ENCODE measurements at places on chromosomes 6 and 20.

DNA sequence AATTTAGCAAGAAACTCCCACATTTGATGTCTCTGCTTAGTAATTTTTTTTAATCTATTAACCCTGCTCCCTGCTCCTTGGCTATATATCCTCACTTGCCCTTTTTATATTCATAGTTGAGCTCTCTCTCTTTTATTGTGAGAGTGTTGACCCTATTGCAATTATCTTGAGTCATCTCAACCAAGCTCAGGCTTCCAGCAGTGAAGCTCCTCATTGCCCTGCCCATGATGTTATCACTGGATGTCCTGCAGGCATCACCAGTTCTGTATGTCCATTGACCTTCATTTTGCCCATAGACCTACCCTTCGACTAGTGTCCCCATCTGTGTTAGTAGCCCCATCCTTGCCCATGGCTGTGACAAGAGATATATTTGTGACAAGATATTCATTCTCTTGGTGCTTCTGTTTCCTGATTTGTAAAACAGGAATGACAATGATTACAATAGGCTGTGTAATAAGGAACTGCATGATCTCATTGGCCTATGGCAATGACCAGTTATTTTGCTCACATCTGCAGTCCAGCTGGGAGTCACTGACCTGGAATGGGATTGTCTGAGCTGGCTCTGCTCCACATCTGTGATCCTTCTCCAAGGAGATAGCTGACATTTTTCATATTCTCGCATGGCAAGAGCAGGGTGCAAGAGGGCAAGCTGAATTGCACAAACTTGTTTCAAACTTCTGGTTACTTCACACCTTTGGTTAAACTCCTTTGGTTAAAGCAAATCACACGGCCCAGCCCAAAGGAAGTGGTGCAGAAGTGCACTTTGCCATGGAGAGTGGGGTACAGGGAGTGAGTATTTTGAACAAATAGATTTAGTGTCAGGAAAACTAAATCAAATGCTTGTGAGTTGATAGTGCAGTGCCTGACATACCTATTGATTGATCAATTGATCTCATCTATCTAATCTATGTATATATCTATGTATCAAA, 47.7 kb upstream of the CST5 start:
- DNase-seq: no peak

DNA sequence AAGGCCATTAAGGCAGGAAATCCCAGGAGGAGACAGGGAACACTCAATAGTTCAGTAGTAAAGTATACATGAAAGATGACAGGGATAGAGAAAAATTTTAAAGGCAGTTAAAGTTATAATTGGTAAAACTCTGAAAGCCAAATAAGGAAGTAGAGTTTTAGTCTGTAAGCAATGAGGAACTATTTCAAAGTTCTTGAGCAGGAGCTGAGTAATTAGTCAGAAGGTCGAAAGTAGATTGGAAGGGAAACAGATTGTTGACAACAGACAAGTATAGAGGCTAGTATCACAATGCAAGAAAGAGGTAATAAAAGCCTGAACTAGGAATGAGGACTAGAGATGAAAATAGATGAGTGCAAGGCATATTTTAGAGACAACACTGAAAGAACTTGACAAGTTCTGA, 150.3 kb downstream of the CDK19 start:
- no peak for DNase-seq

- DNase-seq: no peak
Observed at GRCh38 chr6:25404693-25405169, 125.6 kb downstream of the CARMIL1 start.

GRCh38 chr20:49938173-49939163, 2.3 kb downstream of the RNF114 start:
- DNase-seq: peak; percentile 44

GRCh38 chr20:53413186-53413631, 180.4 kb downstream of the ZNF217 start:
- peak; percentile 16 for DNase-seq

GRCh38 chr6:124881898-124882578, 80.2 kb upstream of the RNF217 start:
- no peak for DNase-seq

- no peak for DNase-seq
Observed at GRCh38 chr20:31679357-31680285, 41.9 kb downstream of the COX4I2 start.

GRCh38 chr20:51811042-51811355, 8.7 kb upstream of the SALL4 start:
- no peak for DNase-seq

DNA sequence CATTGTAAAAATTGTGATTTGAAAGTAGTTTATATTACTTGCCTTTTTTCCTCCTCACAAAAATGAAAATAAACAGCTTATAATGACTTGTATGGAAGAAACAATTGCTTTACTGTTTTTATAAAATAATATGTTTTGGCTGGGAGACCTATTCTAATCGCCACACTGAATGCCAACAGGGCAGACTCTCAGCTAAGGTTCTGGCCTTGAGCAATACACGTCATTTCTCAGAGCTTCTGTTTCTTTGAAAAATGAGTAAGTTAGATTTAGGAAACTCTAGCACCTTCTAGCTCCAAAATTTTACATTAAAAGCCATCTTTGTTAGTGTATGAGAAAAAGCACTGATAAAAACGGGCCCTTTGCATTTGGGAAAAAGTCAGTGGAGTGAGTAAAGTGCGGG, 166.6 kb downstream of the ARID1B start:
- DNase-seq: no peak

DNA sequence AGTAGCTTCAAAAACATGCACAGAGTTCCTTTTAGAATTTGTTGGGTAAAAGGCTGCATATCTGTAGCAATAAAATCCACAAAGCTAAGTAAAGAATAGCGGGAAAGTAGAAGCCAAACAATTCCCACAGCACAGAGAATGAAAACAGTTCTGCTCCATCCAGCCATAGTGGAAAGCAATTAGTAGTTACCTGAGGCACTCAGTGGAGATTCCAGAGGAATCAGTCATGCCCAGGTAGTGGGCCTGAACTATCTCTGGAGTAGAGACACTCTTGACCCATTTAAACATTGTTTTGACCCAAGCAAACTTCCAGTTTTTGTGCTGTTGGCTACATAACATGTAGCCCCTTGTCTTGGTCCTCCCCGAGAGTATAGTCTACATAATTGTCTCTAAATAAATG, 559.5 kb upstream of the PTCHD4 start:
- no peak for DNase-seq

DNA sequence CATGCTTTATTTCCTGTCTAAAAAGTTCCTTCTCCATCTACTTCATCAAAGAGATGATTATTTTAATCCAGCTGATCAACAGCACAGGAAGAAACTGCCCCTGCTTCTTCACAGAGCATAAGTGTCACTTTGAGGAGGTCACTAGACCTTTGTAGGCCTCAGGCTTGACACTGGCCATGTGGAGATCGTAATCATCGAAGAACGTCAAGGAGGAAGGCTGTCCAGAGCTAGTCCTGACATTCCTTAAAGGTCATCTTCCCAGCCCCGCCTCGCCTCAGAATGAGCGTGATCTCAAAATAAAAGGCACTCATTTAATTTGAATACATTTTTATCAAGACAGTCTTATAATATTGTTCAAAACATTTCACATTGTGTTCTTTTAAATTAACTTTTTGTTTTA, 445.7 kb upstream of the CDH4 start:
- DNase-seq: no peak

- no peak for DNase-seq
Observed at GRCh38 chr20:60271597-60271996, 313.4 kb downstream of the CDH26 start.

GRCh38 chr6:32085759-32086459, 23.2 kb downstream of the TNXB start:
- DNase-seq: no peak

DNA sequence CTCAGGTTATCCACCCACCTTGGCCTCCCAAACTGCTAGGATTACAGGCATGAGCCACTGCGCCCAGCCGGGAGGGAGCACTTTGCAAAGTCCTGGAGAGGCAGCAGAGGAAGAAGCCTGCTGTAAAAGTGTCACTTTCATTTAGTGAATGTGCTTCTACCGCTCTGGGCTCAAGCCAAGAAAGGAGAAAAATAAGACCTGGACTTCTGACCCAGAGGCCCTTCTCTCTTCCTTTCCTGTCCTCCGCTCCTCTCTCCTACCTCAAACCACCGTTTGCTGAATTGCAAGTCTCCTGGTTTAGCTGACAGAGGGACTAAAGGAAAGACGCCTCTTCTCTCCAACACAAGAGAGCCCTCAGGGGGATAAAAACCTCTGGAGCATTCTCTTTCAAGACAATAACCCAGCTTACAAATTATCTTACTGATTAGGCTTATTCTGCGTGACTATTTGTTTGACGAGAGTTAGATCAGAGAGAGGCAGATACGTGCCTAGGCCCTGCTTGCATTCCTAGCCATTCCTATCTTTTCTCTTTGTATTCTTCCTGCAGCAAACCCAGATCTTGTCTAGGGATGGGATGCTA, 84.2 kb upstream of the SLC22A23 start:
- DNase-seq: no peak

DNA sequence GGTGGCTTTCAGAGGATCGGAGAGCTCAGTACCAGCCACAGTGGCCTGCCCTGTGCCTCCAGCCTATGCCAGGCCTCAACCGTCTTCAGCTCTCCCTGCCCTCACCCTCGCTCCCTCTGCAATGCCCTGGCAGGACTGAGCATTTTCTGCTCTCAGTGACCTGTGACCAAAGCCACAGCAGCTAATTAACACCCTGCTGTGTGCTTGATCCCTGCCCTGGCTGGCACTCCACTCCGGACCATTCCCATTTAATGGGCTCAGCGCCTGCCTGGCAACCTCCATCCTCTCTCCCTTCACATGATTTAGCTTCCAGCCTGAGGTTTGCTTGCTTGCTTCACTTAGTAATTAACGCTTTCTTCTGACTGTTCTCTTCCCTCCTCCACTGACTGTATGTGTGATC, 287.5 kb downstream of the LRFN2 start:
- no peak for DNase-seq

GRCh38 chr6:153024709-153025017, 22.2 kb upstream of the MTRF1L start:
- DNase-seq: no peak

DNA sequence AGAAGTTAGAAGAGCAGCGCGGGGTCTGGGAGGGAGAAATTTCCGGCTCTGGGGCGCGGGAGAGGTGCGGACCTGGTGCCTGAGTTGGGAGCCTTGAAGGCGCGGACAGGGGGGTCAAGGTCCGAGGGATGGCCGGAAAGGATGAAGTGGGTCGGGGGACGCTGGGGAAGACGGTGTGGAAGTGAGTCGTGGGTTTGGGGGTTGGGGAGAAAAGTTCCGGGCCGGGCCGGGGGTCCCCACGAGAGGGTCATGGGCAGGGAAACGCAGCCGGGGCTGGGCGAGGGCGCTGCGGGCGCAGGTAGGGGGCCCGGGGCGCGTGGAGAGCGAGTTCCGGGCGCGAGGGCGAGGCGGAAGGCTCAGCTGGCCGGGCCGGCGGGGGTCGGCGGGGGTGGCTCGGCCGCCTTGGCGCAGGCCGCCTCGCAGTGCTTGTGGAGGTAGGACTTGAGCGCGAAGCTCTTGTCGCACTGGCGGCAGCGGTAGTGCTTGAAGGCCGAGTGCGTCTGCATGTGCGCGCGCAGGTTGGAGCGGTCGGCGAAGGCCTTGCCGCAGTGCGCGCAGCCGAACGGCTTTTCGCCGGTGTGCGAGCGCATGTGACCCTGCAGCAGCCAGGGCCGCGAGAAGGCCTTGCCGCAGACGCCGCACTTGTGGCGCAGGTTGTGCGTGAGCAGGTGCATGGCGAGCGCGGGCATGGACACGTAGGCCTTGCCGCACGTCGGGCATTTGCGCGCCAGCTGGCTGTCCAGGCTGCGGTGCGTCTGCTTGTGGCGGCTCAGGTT, 10.5 kb upstream of the SRXN1 start:
- no peak for DNase-seq

GRCh38 chr20:12750221-12750620, 258.6 kb upstream of the SPTLC3 start:
- DNase-seq: no peak

DNA sequence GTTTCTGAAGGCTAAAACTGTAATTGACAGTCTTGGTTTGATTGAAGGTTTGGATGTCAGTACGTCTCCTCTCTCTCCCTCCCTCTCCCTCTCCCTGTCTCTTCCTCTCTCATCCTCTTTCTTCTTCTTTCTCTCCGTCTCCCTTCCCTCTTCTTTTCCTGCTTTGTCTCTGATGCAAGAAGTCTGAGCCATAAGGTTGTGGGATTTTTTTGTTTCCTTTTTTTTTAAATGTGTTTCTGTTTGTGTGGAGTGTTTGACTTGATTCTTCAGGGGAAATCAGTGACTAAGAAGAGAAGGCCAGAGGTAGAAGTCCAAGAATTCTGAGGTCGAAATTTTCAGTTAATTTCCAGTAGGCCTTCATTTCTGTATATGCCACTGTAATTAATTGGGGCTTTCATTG, 111.9 kb downstream of the FOXO3 start:
- DNase-seq: no peak

GRCh38 chr6:32163559-32164258, 686 bp upstream of the EGFL8 start:
- DNase-seq: no peak

Data from WERI-Rb-1 (cell line).